Natural killer cell (primary cell): ENCODE measurements at places on chromosomes 12 and 14.

GRCh38 chr12:14260011-14260993, 105.2 kb upstream of the ATF7IP start:
- H3K27ac ChIP-seq, result peak overlapping the region; percentile 58
- H3K4me3 ChIP-seq, result no peak overlapping the region
- H3K36me3 ChIP-seq, result no peaks in the 10 kb centered on the region
- DNase-seq, result no peak
- H3K4me1 ChIP-seq, result peaks cover 36% of the 10 kb centered on the region
- H3K27me3 ChIP-seq, result no peaks in the 10 kb centered on the region

DNA sequence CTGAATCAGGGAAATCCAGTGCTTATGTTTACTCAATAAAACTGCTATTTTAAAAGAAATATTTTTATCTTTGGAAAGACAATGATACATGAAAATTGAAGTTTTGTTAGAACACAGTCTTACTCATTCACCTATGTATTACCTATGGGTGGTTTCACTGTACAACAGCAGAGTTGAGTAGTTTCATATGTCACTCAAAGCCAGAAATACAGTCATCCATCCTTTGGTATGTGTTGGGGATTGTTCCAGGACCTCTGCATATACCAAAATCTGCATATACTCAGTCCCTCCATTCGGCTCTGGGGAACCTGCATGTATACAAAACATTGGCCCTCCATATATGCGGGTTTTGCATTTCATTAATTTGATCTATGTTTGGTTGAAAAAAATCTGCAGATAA, 190.6 kb downstream of the GPHN start:
- H3K27me3 ChIP-seq, result no peaks in the 10 kb centered on the region
- DNase-seq, result no peak
- no peak overlapping the region for H3K4me3 ChIP-seq

DNA sequence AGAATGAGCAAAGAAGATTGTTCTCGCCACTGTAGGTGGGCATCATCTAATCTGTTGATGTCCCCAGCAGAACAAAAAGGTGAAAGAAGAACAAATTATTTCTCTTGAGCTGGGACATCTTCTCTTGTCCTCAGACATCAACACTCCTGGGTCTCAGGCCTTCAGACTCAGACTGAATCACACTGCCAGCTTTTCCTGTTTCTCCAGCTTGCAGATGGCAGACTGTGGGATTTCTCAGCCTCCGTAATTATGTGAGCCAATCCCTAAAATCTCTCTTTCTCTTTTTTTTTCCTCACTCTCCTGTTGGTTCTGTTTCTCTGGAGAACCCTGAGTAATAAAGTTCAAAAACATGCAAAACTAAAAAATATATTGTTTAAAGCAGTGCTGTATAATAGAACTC, 3.7 kb upstream of the TMPRSS12 start:
- no peaks in the 10 kb centered on the region for H3K36me3 ChIP-seq
- no peaks in the 10 kb centered on the region for H3K4me1 ChIP-seq
- no peak overlapping the region for H3K4me3 ChIP-seq
- H3K27ac ChIP-seq, result no peak overlapping the region

GRCh38 chr14:94132285-94132887, 3.0 kb upstream of the IFI27L2 start:
- H3K36me3 ChIP-seq, result no peaks in the 10 kb centered on the region
- peaks cover 14% of the 10 kb centered on the region for H3K4me1 ChIP-seq
- H3K27me3 ChIP-seq, result peaks cover 6% of the 10 kb centered on the region

GRCh38 chr14:69298131-69299071, 38.4 kb downstream of the GALNT16 start:
- H3K4me1 ChIP-seq, result no peaks in the 10 kb centered on the region
- no peak overlapping the region for H3K4me3 ChIP-seq
- no peaks in the 10 kb centered on the region for H3K27me3 ChIP-seq
- no peak overlapping the region for H3K27ac ChIP-seq
- no peak for DNase-seq
- H3K36me3 ChIP-seq, result no peaks in the 10 kb centered on the region

- no peak overlapping the region for H3K4me3 ChIP-seq
- H3K27ac ChIP-seq, result no peak overlapping the region
Measured at GRCh38 chr14:72759670-72760069, 134.2 kb downstream of the DPF3 start.

DNA sequence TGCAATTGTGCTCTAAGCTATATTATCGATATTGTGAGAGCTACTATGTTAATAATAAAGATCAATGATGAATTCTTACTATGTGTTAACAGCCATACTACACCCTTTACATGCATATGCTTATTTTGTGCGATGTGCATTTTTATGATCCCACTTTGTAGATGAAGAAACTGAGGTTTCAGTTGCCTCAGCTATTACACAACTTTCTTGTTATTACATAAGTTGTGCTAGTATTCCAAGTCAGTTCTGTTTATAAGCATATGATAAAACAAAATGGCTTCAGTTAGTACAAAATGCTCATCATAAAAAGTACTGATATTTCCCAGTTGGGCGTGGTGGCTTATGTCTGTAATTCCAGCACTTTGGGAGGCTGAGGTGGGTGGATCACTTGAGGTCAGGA, 471.5 kb upstream of the DCN start:
- no peak for DNase-seq
- no peaks in the 10 kb centered on the region for H3K36me3 ChIP-seq
- no peak overlapping the region for H3K4me3 ChIP-seq
- no peak overlapping the region for H3K27ac ChIP-seq
- H3K27me3 ChIP-seq, result no peaks in the 10 kb centered on the region

DNA sequence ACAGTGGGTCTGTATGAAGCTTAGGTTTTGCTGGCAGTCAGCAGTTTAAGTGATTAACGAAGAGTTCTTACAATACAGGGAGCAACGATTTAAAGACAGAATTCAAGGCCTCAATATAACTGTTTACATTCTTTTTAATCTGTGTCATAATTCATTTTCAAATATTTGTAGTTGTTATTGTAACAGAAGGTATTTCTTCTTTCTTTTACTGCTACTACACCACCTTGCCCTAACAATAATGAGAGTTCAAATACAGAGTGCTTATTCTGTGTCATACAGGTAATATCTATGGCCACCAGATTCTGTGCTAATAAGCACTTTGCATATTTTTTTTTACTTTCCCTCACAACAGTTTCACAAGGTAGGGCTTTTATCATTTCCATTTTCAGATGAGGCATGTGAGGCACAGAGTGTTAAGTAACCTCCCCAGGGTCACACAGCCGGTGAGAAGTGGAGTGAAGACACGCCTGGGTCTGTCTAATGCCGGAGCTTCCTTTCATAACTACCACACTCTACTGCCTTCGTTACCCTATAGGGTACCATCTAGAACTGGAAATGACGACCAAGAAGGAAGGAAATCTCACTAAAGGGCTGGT, 81.9 kb downstream of the PELI2 start:
- no peak for DNase-seq
- H3K27me3 ChIP-seq, result no peaks in the 10 kb centered on the region
- no peak overlapping the region for H3K27ac ChIP-seq

GRCh38 chr12:54475537-54475936, 2.1 kb upstream of the GTSF1 start:
- peaks cover 6% of the 10 kb centered on the region for H3K27me3 ChIP-seq
- DNase-seq, result no peak
- H3K27ac ChIP-seq, result no peak overlapping the region
- H3K4me1 ChIP-seq, result no peaks in the 10 kb centered on the region
- H3K36me3 ChIP-seq, result no peaks in the 10 kb centered on the region
- H3K4me3 ChIP-seq, result no peak overlapping the region

GRCh38 chr12:26247873-26248272, 52.5 kb downstream of the SSPN start:
- no peak for DNase-seq
- no peaks in the 10 kb centered on the region for H3K36me3 ChIP-seq
- H3K27me3 ChIP-seq, result no peaks in the 10 kb centered on the region
- H3K4me3 ChIP-seq, result no peak overlapping the region
- no peak overlapping the region for H3K27ac ChIP-seq
- H3K4me1 ChIP-seq, result no peaks in the 10 kb centered on the region

- no peaks in the 10 kb centered on the region for H3K4me1 ChIP-seq
- no peak overlapping the region for H3K27ac ChIP-seq
Measured at GRCh38 chr12:70551731-70552130, 85.5 kb downstream of the PTPRB start.

- no peak overlapping the region for H3K4me3 ChIP-seq
- H3K27ac ChIP-seq, result no peak overlapping the region
- no peaks in the 10 kb centered on the region for H3K27me3 ChIP-seq
- H3K4me1 ChIP-seq, result peaks cover 61% of the 10 kb centered on the region
Measured at GRCh38 chr14:93953739-93954515, 22.4 kb downstream of the ASB2 start.

DNA sequence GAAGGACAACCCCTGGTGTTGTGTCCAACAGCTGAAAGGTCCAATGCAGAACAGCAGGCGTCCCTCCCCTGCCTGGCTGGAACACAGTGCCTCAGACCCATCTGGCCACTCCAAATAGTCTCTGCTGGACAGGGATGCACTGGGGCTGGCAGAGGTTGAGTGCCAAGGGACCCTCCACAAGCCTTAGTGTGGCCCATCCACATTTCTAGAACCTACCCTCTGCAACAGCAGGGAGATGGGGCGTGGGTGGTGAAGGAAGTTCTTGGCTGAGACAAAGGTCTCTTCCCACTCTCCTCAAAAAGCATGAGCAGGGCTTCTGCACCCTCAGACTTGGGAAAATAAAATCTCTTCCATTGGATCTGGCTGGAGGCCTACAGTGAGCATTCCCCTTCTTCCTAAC, 36.5 kb downstream of the LTBP2 start:
- H3K4me3 ChIP-seq, result no peak overlapping the region
- H3K27ac ChIP-seq, result no peak overlapping the region
- no peaks in the 10 kb centered on the region for H3K36me3 ChIP-seq
- H3K4me1 ChIP-seq, result peaks cover 41% of the 10 kb centered on the region
- no peak for DNase-seq

GRCh38 chr12:93680006-93680405, 2.8 kb downstream of the CRADD start:
- DNase-seq, result no peak
- H3K27ac ChIP-seq, result no peak overlapping the region
- no peaks in the 10 kb centered on the region for H3K36me3 ChIP-seq

- no peak for DNase-seq
- no peak overlapping the region for H3K27ac ChIP-seq
- H3K27me3 ChIP-seq, result no peaks in the 10 kb centered on the region
- H3K36me3 ChIP-seq, result no peaks in the 10 kb centered on the region
- H3K4me3 ChIP-seq, result no peak overlapping the region
Measured at GRCh38 chr14:24070285-24071143, 848 bp upstream of the CPNE6 start.

DNA sequence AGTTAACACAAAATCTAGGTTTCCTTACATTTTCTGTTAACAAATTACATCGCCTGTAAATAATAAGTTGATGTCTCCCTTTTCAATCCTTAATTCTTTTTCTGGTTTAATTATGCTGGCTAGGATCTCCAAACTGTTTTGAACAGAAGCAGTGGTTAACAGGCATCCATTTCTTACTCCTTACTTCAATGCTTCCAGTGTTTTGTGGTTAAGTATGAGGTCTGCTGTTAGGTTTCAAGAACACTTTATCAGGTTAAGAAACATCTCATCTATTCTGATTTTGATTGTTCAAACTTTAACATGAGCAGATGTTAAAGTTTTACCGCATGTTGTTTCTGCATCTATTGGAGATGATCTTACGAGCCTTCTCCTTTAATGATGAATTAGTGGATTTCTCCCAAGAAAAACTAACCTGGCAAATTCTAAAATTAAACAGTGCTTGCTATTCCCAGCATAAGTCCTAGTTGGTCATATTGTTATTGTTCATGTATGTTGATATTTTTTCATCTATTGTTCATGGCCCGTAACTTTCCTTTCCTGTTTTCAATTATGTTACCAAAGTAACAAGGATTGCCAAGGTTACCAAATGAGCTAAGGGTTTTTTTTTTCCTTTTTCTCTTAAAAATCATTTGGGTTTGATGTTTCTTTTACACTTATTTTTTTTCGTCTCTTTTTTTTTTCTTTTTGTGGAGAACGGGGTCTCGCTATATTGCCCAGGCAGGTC, 33.4 kb downstream of the POLE start:
- H3K4me1 ChIP-seq, result no peaks in the 10 kb centered on the region
- no peaks in the 10 kb centered on the region for H3K27me3 ChIP-seq
- H3K36me3 ChIP-seq, result peaks cover 50% of the 10 kb centered on the region
- no peak overlapping the region for H3K27ac ChIP-seq
- H3K4me3 ChIP-seq, result no peak overlapping the region

DNA sequence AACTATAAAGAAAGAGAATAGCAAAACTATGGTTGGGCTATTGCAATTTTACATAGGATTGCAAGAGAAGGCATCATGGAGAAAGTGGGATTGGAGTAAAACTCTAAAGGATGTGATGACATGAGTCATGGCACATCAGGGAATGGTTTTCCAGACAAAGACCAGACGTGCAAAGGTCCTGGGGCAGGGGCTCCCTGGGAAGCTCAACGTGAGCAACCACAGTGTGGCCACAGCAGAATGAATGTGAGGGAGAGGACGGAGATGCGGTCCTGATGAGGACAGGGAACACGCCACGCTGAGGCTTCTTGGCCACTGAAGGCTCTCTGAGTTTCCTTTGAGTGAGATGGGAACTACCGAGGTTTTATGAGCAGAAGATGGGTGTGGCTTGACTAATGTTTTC, 38.2 kb downstream of the FZD10 start:
- H3K27me3 ChIP-seq, result no peaks in the 10 kb centered on the region
- no peak overlapping the region for H3K27ac ChIP-seq
- H3K36me3 ChIP-seq, result no peaks in the 10 kb centered on the region
- no peak overlapping the region for H3K4me3 ChIP-seq
- DNase-seq, result no peak
- H3K4me1 ChIP-seq, result no peaks in the 10 kb centered on the region

DNA sequence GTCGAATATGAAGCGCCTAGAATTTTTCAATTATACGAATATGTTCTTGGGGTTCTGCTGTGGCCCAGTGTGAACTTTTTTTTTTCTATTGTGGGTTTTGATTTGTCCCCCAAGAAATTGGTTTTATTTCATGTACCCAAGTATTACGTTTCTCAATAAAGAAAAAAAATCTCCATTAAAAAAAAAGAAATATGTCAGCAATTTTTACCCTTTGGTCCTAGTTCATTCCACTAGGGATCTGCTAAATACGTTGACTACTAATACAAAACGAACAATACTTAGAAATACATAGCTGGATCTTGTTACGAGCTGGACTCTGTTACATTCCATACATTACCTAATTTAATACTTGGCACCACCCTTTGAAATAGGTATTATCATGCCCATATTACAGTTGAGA, 216.9 kb downstream of the SLC16A7 start:
- H3K27ac ChIP-seq, result no peak overlapping the region
- H3K36me3 ChIP-seq, result no peaks in the 10 kb centered on the region
- no peak overlapping the region for H3K4me3 ChIP-seq
- no peak for DNase-seq
- H3K27me3 ChIP-seq, result no peaks in the 10 kb centered on the region

DNA sequence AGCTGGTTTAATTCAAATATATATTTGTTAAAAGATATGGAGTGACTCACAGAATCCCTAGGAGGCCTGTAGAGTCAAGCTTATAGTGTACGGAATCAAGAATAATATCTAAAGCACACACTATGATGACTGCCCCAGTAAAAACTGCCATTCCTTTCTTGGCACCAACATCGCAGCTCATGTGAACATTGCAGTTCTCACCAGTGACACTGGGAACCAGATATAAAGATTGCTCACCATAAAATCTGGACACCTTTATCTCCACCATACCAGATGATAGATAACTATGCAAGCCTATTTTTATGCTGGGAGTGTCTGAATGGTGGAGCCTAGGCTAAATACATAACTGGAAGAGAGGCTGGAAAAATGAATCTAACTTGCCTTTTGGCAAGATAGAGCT, 463.9 kb upstream of the TBX3 start:
- H3K27ac ChIP-seq, result no peak overlapping the region
- no peaks in the 10 kb centered on the region for H3K27me3 ChIP-seq
